ENCODE measurements at places on chromosomes 6 and 20.

- DNase-seq: no peak
Measured at GRCh38 chr20:47540443-47541354, 39.0 kb downstream of the NCOA3 start.

GRCh38 chr6:30066082-30066481 lies 916 bp upstream of the PPP1R11 start:
- DNase-seq: no peak

DNA sequence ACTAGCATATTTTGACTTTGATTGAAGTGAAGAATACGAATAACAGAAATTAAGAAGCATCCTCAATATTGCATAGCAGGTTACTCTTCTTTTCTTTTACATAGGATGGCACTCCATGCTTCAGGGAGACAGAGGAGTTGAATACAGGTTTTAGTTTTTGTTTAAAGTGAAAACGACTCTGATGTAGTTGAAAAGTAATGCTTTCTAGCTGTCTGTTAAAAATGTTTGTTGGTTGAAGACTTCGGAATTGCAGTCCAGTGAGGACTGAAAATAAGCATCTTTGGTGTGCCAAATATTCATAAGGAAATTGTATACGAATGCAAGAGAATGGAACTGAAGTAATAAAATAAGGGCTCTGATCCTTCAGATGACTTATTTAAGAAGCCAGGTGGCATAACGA lies 618 bp upstream of the SLC16A10 start:
- DNase-seq: no peak

- DNase-seq: no peak
Measured at GRCh38 chr6:112620812-112621569, 273.9 kb downstream of the RFPL4B start.

DNA sequence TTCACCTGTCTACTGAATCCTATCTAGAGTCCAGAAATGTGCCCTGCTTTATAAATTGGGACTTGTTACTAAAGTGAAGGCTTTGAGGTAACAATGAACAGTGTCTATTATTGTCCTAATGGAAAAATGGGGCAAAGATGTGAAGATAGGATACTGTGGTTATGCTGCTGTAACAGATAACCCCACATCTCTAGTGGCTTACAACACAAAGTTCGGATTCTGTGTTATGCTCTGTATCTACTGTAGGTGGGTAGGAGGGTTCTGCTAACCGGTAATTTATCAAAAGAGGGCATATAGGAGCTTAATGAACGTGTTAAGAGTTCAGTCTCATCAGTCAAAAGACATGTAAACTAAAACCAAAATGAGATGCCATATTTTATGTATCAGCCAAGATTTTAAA lies 6.2 kb downstream of the NAA20 start:
- DNase-seq: no peak

- peak; percentile 34 for DNase-seq
Measured at GRCh38 chr6:66161546-66162108, 454.6 kb upstream of the EYS start.
